ENCODE measurements at places on chromosomes 2 and 18.

- no peak for DNase-seq
These were observed 111.1 kb downstream of the TTC27 start for GRCh38 chr2:32738939-32739338.

- peak; percentile 81 for DNase-seq
These were observed 19.7 kb upstream of the STPG4 start for GRCh38 chr2:47174733-47175361.

- DNase-seq = no peak
These were observed 43.3 kb upstream of the LDLRAD4 start for GRCh38 chr18:13175266-13175665.

GRCh38 chr2:72515696-72516095 is 310.1 kb downstream of the EXOC6B start:
- no peak for DNase-seq

GRCh38 chr2:62774555-62775366 is 69.2 kb downstream of the EHBP1 start:
- peak; percentile 63 for DNase-seq

DNA sequence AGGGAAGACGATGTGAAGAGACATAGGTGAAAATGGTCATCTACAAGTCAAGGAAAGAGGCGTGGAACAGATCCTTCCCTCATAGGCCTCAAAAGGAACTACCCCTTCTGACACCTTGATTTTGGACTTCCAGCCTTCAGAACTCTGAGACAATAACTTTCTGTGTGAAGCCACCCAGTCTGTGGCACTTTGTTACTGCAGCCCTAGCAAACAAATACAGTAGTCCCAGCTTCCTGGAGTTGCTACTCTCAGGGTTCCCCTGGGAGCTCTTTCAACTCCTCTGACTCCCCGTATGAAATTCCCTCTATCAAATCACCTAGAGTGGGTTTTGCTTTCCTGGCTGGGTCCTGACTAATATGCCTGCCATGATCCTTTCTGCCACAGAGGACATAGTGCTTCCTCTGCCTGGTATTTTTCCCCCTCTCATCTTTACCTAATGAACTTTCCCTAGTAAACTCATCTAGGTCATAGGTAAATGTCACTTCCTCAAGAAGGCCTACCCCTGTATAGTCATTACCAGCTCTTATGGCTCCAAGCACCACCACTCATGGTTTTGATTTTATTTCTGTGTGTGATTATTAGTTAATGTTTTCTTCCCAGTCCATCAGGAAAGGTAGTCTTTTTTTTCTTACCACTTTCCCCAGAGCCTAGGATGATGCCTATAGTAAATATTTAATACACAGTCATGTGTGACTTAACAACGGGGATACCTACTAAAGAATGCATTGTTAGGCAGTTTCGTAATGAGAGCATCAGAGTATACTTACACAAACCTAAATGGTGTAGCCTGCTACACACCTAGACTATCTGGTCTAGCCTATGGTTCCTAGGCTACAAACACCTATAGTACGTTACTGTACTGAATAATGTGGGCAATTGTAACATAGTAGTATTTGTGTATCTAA is 111.5 kb upstream of the LGALSL start:
- DNase-seq = no peak

GRCh38 chr2:199777916-199778315 is 73.1 kb downstream of the FTCDNL1 start:
- DNase-seq = no peak

DNA sequence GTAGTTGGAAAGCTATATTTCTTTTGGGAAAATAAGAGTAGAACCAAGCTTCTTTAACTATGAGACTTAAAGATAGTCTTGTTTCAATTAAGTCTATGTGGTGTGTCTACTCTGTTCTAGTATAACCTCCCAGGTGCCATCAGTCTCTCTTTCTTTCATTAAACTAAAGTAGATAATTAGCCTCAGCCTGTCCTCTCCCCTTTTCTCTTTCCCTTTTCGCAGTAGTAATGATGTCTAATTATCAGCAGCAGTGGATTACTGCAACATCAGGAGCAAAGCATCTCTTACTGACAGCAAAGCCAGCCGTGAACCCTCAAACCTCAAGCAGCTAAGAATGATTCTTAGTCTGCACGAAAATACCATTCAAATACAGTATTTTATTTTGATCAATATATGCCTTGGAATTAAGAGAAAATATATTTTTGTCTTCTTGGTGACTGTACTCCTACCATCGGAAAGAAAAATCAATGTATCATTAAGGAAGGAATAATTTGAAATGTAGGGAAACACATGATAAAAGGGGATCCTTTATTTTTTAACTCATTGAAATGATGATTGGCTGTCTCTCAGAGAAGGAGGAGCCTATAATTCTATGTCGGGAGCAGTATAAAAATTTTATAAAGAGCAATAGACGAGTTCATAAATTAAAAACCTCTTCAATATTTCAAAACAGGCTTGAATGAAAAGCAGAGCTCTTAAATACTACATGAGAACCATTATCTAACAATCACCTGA is 4.5 kb downstream of the NOL4 start:
- no peak for DNase-seq

GRCh38 chr18:38256366-38256765 is 690.8 kb upstream of the CELF4 start:
- DNase-seq = no peak

DNA sequence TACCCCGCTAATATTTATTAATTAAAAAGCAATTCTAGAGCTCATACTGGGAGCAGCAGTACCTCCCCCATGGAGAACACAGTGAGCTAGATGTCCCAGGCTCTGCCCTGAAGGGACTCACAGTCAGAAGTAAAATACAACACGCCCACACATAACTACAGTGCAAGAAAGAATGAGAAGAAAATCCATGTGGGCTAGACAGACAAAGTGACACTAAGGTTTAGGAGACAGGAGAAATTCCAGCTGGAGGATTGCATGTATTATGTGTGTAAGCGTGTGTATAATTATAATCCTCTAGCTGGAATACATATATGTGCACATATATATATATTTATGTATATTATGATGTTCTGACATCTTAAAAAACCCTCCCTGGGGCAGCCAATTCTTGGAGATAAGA is 15.7 kb downstream of the SOWAHC start:
- no peak for DNase-seq

GRCh38 chr2:226835420-226835795 is 446 bp upstream of the RHBDD1 start:
- DNase-seq = no peak

Measured in SW 1271 (cell line).